RPMI7951 (cell line): ENCODE measurements at places on chromosomes 5 and 9. TPM values are rescaled to one million over a fixed set of nuclear protein-coding genes. Genes with fewer than 3 reads are reported as not detected.

DBH gene
- not detected in 2 replicates for total RNA-seq

FAM169A gene
- total RNA-seq, result 0.36 and 0.39 TPM in 2 replicates

WDR31 gene
- 0.39 and 0.72 TPM in 2 replicates for total RNA-seq

PTPRD gene
- 0.49 and 0.84 TPM in 2 replicates for total RNA-seq

SLC4A9 gene
- not detected in 2 replicates for total RNA-seq

LCN1 gene
- not detected in 2 replicates for total RNA-seq

DUSP1 gene
- total RNA-seq, result 9.7 TPM in 2 replicates

FRRS1L gene
- not detected in 2 replicates for total RNA-seq

DMRT3 gene
- total RNA-seq, result not detected in 2 replicates

BARHL1 gene
- total RNA-seq, result not detected in 2 replicates

SLCO6A1 gene
- 0.29 and 0.60 TPM in 2 replicates for total RNA-seq

PCDHB11 gene
- 0.12 and 0.20 TPM in 2 replicates for total RNA-seq

GCNT4 gene
- 0.10 TPM in 1 of 2 replicates, not detected in the other for total RNA-seq

PLPP7 gene
- 11.4 and 13.5 TPM in 2 replicates for total RNA-seq

LCP2 gene
- total RNA-seq, result 0.59 and 2.5 TPM in 2 replicates

IGFBPL1 gene
- not detected in 2 replicates for total RNA-seq

CCDC192 gene
- total RNA-seq, result not detected in 2 replicates

PSIP1 gene
- 48.2 and 54.5 TPM in 2 replicates for total RNA-seq

NIPAL4 gene
- total RNA-seq, result 0.10 and 0.48 TPM in 2 replicates

PTPN3 gene
- 1.6 TPM in 2 replicates for total RNA-seq

F12 gene
- 0.12 and 0.59 TPM in 2 replicates for total RNA-seq

LHX2 gene
- total RNA-seq, result 0.39 and 1.1 TPM in 2 replicates

ZNF483 gene
- total RNA-seq, result 0.96 and 0.98 TPM in 2 replicates

PNPLA7 gene
- total RNA-seq, result not detected in 2 replicates

SQSTM1 gene
- total RNA-seq, result 131 and 132 TPM in 2 replicates

PCDHGB3 gene
- total RNA-seq, result 1.1 and 1.6 TPM in 2 replicates

PRDM12 gene
- total RNA-seq, result not detected in 2 replicates

HAPLN1 gene
- total RNA-seq, result under 0.01 TPM in 1 of 2 replicates, not detected in the other

CDHR2 gene
- not detected in 2 replicates for total RNA-seq

WDR55 gene
- 11.2 and 15.4 TPM in 2 replicates for total RNA-seq

ADAMTS16 gene
- 3.4 and 4.2 TPM in 2 replicates for total RNA-seq

CSF1R gene
- total RNA-seq, result 2.5 and 4.3 TPM in 2 replicates

TAF11L5 gene
- total RNA-seq, result not detected in 2 replicates

NR6A1 gene
- total RNA-seq, result 0.29 and 1.4 TPM in 2 replicates

ELL2 gene
- 16.7 and 19.8 TPM in 2 replicates for total RNA-seq

QRFP gene
- total RNA-seq, result not detected in 2 replicates

DDX4 gene
- not detected in 2 replicates for total RNA-seq

TSSK1B gene
- total RNA-seq, result not detected in 2 replicates

SPINK13 gene
- total RNA-seq, result not detected in 2 replicates

DDX46 gene
- total RNA-seq, result 17.8 and 28.0 TPM in 2 replicates

FOXD4 gene
- total RNA-seq, result not detected in 2 replicates

MLANA gene
- not detected in 2 replicates for total RNA-seq

PFN3 gene
- total RNA-seq, result not detected in 2 replicates

TSLP gene
- total RNA-seq, result not detected in 2 replicates

NOTCH1 gene
- 1.8 and 2.0 TPM in 2 replicates for total RNA-seq

HAND1 gene
- not detected in 2 replicates for total RNA-seq
